ENCODE measurements at places on chromosomes 1 and 21. TPM values are rescaled to one million over a fixed set of nuclear protein-coding genes. Genes with fewer than 3 reads are reported as not detected.

Gene S100A7
- not detected for total RNA-seq

Gene CFHR2
- total RNA-seq = not detected

Gene CELA2B
- not detected for total RNA-seq

Gene MYOM3
- 403 TPM for total RNA-seq

Gene RGS1
- 0.32 TPM for total RNA-seq

Gene COL11A1
- total RNA-seq = not detected

Gene ACTN2
- 2,525 TPM for total RNA-seq

Gene PADI3
- total RNA-seq = not detected

Gene OXCT2
- 1.3 TPM for total RNA-seq

Gene SLC45A1
- total RNA-seq = 2.5 TPM

Gene ILDR2
- 1.8 TPM for total RNA-seq

Gene CD34
- 84.8 TPM for total RNA-seq

Gene NEXN
- 365 TPM for total RNA-seq

Gene RHBDL2
- total RNA-seq = 0.14 TPM

Gene FAM43B
- 4.5 TPM for total RNA-seq

Gene ACOT11
- total RNA-seq = 43.4 TPM

Gene NPL
- total RNA-seq = 6.1 TPM

Gene GSTM5
- total RNA-seq = 2.8 TPM

Gene IFNLR1
- total RNA-seq = 2.8 TPM

Gene ACADM
- total RNA-seq = 378 TPM

Gene C4BPA
- not detected for total RNA-seq

Gene CASQ2
- 912 TPM for total RNA-seq

Gene GLIS1
- not detected for total RNA-seq

Gene LRRN2
- total RNA-seq = 1.5 TPM

Gene CD244
- total RNA-seq = 0.70 TPM

Gene A3GALT2
- total RNA-seq = not detected

Gene RGS13
- total RNA-seq = not detected

Gene PRAMEF15
- total RNA-seq = not detected

Gene SPRR5
- total RNA-seq = not detected
